ENCODE measurements at places on chromosomes 3 and 15.

DNA sequence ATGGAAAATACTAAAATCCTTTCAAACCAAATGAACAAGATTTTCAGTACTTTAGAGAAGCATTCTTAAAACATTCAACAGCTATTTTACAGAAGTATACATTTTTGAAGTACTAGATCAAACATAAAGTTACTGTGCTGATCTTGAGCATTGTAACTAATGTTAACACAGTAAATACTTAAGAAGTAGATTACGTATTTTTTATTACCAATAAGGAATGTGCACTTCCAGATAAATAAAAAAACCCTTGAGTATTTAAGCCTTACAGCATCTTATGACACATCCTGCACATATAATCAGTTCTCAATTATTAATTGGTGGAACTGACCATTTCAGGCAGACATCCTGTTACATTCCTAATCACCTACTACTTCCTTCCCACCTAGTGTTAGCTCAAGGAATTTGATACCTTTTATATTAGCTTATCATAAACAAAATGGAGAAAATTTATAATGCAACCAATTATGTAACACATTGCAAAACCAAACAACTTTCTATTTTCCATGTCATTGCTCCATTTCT lies 32.8 kb downstream of the COPS2 start:
- H3K36me3 ChIP-seq = peaks cover 7% of the 10 kb centered on the region
- no peak for DNase-seq
- no peaks in the 10 kb centered on the region for H3K4me1 ChIP-seq
- H3K27me3 ChIP-seq = no peaks in the 10 kb centered on the region
- H3K4me3 ChIP-seq = no peak overlapping the region

DNA sequence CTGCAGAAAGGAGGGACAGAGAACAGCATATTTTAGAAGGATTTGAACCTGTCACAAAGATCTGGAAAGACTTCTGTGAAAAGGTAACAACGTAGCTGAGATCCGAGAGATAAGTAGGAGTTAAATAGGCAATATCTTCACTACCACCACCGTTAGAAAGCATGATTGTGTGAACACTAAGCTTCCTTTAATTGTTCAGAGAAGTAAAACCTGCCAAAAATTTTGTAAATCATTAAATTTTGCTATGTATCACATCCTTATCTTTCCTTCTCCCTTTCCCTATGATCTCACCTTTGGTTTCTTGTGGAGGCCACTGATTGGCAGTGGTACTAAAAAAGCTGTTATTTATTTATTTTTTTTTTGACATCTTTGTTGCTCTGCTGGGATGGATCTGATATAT lies 346.9 kb downstream of the NLGN1 start:
- DNase-seq = no peak
- H3K27ac ChIP-seq = no peak overlapping the region
- H3K4me1 ChIP-seq = no peaks in the 10 kb centered on the region
- H3K27me3 ChIP-seq = no peaks in the 10 kb centered on the region
- H3K36me3 ChIP-seq = no peaks in the 10 kb centered on the region

GRCh38 chr3:177894081-177894728 lies 642.0 kb upstream of the KCNMB2 start:
- no peaks in the 10 kb centered on the region for H3K4me1 ChIP-seq
- no peak for DNase-seq
- no peaks in the 10 kb centered on the region for H3K36me3 ChIP-seq
- no peaks in the 10 kb centered on the region for H3K27me3 ChIP-seq
- no peak overlapping the region for H3K4me3 ChIP-seq

DNA sequence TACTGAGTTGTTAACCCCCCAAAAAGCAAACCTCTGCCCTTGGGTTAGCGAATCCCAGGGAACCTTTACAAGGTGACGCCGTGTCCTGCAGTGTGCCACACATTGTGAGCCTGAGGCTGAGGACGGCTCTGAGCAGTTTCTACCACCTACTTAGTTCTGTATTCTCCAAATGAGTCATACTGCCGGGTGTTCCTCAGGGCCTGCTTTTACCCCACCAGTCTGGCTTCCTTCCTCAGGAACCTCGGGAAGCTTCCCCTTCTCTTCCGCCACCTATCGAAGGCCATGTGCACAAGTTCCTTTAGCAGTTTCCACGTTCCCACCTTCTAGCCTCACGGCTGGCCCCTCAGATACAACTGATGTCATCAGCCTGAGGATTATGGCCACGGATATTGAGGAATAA lies 384.0 kb upstream of the TPM1 start:
- no peaks in the 10 kb centered on the region for H3K36me3 ChIP-seq
- no peak for DNase-seq
- H3K4me3 ChIP-seq = no peak overlapping the region
- no peaks in the 10 kb centered on the region for H3K4me1 ChIP-seq
- no peaks in the 10 kb centered on the region for H3K27me3 ChIP-seq

GRCh38 chr3:125143538-125143937 lies 69.0 kb downstream of the SLC12A8 start:
- no peak for DNase-seq
- H3K36me3 ChIP-seq = no peaks in the 10 kb centered on the region
- H3K4me3 ChIP-seq = no peak overlapping the region
- H3K27ac ChIP-seq = no peak overlapping the region
- no peaks in the 10 kb centered on the region for H3K4me1 ChIP-seq
- no peaks in the 10 kb centered on the region for H3K27me3 ChIP-seq

GRCh38 chr15:43250785-43251184 lies 15.9 kb downstream of the TGM5 start:
- DNase-seq = no peak
- no peak overlapping the region for H3K27ac ChIP-seq
- no peaks in the 10 kb centered on the region for H3K36me3 ChIP-seq
- H3K4me1 ChIP-seq = no peaks in the 10 kb centered on the region
- H3K27me3 ChIP-seq = no peaks in the 10 kb centered on the region

DNA sequence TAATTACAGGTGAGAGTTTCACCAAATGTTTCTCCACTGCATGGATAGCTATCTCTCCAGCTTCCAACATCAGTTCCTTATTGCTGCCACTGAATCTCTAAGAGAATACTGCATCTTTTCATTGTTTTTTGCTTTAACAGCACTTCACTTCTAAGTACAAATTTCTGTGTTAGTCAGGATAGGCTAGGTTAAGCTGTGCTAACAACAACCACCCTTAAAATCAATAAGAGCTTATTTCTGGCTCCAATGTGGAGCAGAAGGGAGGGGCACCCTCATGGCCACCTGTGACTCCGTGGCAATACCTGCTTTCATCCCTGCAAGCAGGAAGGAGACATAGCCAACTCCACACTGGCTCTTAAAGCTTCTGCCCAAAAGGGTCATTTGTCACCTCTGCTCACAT lies 36.4 kb upstream of the CORO2B start:
- DNase-seq = no peak
- H3K4me1 ChIP-seq = no peaks in the 10 kb centered on the region
- no peaks in the 10 kb centered on the region for H3K27me3 ChIP-seq
- no peaks in the 10 kb centered on the region for H3K36me3 ChIP-seq
- H3K27ac ChIP-seq = no peak overlapping the region

- no peaks in the 10 kb centered on the region for H3K36me3 ChIP-seq
- H3K4me1 ChIP-seq = no peaks in the 10 kb centered on the region
- DNase-seq = no peak
- no peaks in the 10 kb centered on the region for H3K27me3 ChIP-seq
Observed at GRCh38 chr15:88106074-88106473, 150.5 kb downstream of the NTRK3 start.

- DNase-seq = no peak
- H3K4me1 ChIP-seq = no peaks in the 10 kb centered on the region
- no peak overlapping the region for H3K4me3 ChIP-seq
- no peaks in the 10 kb centered on the region for H3K36me3 ChIP-seq
Observed at GRCh38 chr3:111749171-111750170, 109.6 kb upstream of the PHLDB2 start.

DNA sequence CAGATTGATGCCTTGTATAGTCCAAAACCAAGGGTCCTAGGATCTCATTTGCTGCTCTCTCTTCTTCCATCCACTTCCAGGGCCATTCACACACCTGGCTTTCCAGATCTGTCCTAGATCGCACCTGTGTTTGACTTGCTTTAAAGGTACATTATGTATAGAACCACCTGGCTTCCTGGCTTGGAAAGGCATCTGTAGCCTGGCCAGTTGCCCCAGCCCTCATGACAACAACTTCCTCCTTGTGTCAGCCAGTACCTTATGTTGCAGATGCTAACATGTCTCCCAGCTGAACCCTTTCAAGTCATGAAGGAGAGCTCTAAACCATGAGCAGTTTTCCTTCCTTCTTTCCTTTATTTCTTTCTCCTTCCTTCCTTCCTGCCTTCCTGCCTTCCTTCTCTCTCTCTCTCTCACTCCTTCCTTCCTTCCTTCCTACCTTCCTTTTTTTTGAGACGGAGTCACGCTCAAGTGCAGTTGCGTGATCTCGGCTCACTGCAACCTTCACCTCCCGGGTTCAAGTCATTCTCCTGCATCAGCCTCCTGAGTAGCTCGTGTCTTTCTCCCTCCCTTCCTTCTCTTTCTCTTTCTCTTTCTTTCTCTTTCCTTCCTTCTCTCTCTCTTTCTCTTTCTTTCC lies 2.5 kb upstream of the HTR3C start:
- no peaks in the 10 kb centered on the region for H3K27me3 ChIP-seq
- H3K4me1 ChIP-seq = no peaks in the 10 kb centered on the region

- H3K4me3 ChIP-seq = no peak overlapping the region
- no peak for DNase-seq
- no peaks in the 10 kb centered on the region for H3K36me3 ChIP-seq
- H3K4me1 ChIP-seq = no peaks in the 10 kb centered on the region
- no peaks in the 10 kb centered on the region for H3K27me3 ChIP-seq
- H3K27ac ChIP-seq = no peak overlapping the region
Observed at GRCh38 chr3:51343918-51344687, 41.0 kb upstream of the MANF start.

- DNase-seq = no peak
- peaks cover 3% of the 10 kb centered on the region for H3K4me1 ChIP-seq
- H3K36me3 ChIP-seq = no peaks in the 10 kb centered on the region
- H3K27me3 ChIP-seq = no peaks in the 10 kb centered on the region
- H3K4me3 ChIP-seq = peak overlapping the region; percentile 93
- H3K27ac ChIP-seq = peak overlapping the region; percentile 91
Observed at GRCh38 chr3:51538115-51538458, 432 bp upstream of the RAD54L2 start.

- no peaks in the 10 kb centered on the region for H3K27me3 ChIP-seq
- no peaks in the 10 kb centered on the region for H3K4me1 ChIP-seq
- H3K27ac ChIP-seq = peak overlapping the region; percentile 15
Observed at GRCh38 chr15:90595763-90596155, 66.0 kb downstream of the CRTC3 start.

DNA sequence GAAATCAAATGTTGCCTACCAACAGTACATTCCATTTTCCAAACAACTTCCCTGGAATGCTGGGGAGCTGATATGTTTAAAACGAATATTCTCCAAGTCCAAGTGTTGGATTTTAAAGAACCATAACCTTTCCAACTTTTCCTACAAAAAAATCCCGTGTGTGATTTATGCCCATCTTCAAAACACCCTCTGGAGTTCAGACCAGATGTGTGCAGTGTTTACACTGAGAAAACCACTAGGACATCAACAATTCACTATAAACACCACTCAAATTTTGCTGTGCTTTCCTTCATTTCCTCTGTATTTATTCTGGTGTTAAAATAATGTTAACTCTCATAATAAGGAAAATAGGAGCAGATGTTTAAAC lies 2.4 kb downstream of the VGLL4 start:
- H3K4me3 ChIP-seq = peak overlapping the region; percentile 88
- no peaks in the 10 kb centered on the region for H3K27me3 ChIP-seq
- H3K4me1 ChIP-seq = peaks cover 14% of the 10 kb centered on the region
- H3K36me3 ChIP-seq = no peaks in the 10 kb centered on the region

Data from breast epithelium (tissue), 4 donors.